Sciatic nerve (tissue), 2 donors: ENCODE measurements at places on chromosomes 7 and 10. TPM values are rescaled to one million over a fixed set of nuclear protein-coding genes. Genes with fewer than 3 reads are reported as not detected.
A peak's percentile ranks its signal among the peaks of the same experiment; 100 is the strongest.

Gene TAS2R41
- not detected for total RNA-seq

Gene TSPAN33
- 11.8 TPM for total RNA-seq

Gene BHLHA15
- not detected for total RNA-seq

Gene CYP3A4
- not detected for total RNA-seq

DNA sequence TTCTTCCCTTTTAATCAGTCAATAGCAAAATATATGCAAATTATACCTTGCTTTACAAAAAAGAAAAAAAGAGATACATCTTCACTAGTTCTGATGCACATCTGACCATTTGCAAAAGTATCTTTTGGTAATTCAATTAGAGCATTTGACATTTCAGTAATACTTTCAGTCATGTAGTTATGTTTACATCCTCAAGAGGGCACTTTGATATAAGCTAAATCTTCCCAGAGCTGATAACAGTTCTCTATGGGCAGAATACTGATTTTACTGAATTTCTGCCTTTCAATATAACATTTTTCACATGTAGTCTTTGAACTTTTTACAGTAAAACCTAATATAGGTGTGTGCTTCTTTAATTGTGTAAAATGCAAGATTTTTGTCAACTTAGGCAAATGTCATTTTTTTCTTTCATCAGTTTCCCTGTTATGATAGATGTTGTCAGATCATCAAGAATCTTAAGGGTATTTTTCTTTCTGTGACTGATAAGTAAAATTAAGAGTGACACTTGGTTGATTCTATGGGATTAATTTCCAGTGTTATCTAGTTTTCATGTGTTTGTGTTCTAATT, 703.5 kb upstream of the SEMA3D start:
- DNase-seq = no peak

DNA sequence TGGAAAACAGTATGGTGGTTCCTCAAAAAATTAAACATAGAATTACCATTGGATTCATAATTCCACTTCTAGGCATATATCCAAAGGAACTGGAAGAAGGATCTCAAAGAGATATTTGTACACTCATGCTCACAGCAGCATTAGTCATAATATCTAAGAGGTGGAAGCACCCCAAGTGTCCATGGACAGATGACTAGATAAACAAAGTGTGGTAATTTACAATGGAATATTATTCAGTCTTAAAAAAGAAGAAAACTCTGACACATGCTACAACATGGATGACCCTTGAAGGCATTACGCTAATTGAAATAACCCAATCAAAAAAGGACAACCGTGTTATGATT, 594.2 kb downstream of the KCNMA1 start:
- DNase-seq = no peak

- DNase-seq = no peak
Observed at GRCh38 chr7:78787854-78788253, 665.6 kb downstream of the MAGI2 start.

GRCh38 chr7:4964506-4964905, 5.5 kb upstream of the MMD2 start:
- no peak for DNase-seq

DNA sequence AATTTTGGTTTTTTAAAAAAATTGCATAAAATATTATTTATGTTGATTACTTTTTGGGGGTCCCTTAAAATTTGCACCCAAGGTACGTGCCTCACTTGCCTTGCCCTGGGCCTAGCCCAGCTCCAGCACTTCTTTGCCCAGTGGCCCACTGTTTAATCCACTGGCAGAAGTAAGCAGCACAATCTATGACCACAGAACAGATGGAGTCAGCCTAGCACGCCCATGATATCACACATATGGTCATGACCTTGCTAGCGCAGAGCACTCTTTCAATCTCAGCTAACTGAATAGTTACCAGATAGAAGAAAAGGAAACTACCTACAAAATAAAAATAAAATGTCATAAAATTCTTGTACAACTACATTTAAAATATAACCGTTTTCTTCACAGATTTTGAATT, 5.6 kb downstream of the OGA start:
- DNase-seq = no peak

DNA sequence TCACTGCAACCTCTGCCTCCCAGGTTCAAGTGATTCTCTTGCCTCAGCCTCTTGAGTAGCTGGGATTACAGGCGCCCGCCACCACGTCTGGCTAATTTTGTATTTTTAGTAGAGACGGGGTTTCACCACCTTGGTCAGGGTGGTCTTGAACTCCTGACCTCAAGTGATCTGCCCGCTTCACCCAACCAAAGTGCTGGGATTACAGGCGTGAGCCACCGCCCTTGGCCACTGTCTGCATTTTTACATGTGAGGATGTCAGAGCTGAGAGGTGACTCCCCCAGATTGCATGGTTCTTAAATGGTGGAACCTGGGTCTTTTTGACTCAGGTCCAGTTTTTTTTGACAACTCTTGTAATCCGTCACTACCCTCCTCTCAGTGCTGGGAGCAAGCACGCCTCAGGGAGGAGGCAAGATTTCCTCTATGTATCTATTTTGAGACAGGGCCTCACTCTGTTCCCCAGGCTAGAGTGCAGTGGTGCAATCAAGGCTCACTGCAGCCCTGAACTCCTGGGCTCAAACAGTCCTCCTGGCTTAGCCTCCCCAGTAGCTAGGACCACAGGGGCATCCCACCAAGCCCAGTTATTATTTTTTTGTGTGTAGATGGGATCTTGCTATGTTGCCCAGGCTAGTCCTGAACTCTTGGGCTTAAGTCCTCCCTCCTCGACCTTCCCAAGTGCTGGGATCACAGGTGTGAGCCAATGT, 1.2 kb upstream of the SRRT start:
- no peak for DNase-seq

GRCh38 chr10:71252220-71252619, 39.9 kb downstream of the UNC5B start:
- DNase-seq = no peak

DNA sequence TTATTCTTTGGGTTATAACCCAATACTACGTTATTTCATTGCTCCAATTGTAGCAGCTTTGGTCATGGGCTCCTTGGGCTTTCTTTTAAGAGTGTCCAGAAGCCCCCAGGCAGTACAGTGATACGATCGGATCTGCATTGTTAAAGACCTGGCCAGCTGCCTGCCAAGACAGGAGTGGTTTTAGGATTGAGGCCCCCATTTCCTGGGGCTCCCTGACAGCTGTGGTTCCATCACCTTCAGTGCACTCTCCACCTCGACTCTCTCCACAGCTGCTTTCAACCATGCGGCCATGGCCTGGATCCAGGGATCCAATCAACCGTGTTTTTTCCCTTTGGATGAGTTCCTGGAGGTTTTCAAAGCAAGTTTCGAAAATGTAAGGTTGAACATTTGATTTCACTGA, 123.4 kb upstream of the BTBD16 start:
- no peak for DNase-seq

DNA sequence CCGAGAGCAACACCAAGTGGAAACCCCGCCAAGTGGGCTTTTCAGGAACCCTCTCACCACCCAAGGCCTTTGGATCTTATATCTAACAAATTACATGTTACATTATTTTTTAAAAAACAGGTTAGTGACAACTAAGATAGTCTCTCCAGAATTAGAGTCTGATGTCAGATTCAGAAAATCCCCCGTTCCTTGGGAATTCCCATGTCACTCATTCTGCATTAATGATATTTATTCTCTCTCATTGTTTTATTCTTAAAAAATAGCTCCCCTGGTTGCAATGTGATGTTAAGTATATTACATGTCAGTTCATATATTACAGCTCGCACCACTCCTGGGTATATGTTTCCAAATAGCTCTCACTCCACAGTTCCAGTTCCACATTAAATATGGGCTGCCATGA, 81.8 kb downstream of the WNT2 start:
- DNase-seq = no peak

DNA sequence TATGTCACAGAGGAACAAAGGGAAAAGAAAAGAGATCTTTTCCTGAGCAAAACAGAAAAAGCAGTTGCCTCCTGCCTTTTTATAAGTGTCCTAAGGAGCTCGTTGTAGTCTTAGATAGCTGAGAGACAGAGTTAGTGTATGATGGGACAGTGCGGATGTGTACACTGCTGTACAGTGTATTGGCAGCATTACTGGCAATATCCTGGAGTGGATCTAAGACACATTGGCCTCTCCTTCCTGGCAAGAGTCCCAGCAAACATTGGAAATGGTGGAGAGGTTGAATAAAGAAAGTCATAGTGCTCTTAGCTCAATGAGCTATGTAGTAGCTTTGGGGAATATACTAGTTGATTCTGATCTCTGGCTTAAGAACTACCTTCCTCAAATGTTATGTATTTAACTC, 22.7 kb downstream of the GARS1 start:
- no peak for DNase-seq

DNA sequence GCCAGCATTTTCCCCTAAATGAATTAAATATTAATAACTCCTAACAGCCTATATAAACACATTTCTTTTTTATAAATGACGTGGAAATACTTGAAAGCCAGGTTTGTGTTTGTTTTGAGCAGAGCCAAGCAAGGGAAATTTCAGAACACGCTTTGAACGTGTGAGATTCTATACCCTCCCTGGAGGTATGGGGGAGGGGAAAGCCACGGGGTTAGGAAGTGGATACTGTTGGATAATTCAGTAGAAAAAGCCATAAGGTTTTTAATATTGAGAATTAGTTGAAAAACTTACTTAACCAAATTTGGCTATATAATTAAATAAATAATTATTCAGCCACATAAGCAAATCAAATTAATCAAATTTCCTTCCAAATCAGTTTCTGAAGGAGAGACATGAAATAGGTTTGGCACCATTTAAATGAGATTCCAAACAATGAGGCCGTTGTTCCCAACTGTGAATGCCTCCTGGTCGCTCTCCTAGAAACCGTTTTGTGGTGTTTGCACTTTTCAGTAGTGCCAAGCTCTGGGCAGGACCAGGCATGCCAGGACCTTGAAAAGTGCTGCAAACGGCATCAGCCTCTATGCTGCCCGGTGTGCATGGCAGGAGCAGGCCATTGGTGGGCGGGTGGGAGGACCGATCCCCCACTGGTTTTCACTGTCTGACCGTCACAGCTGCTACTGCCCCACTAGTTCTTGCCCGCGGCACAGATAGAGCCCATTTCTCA, 88.1 kb downstream of the SEPTIN14 start:
- DNase-seq = no peak

DNA sequence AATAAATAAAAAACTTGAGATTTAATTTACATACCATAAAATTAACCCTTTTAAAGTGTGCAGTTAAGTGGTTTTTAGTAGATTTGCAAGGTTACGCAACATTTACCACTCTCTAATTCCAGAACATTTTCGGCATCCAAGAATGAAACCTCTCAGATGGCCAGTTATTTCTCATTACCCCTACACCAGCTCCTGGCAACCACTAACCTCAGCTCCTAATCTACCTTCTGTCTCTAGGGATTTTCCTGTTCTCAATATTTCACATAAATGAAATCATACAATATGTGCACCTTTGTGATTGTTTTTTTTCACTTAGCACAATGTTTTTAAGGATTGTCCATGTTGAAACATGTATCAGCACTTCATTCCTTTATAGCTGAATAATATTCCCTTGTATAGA, 45.1 kb downstream of the INPP5F start:
- no peak for DNase-seq

- DNase-seq = no peak
Observed at GRCh38 chr7:90320801-90321494, at the start of gene FAM237B. FAM237B (minus strand) TSS chr7:90321304; CDS start chr7:90319748, 1,556 bp downstream.

DNA sequence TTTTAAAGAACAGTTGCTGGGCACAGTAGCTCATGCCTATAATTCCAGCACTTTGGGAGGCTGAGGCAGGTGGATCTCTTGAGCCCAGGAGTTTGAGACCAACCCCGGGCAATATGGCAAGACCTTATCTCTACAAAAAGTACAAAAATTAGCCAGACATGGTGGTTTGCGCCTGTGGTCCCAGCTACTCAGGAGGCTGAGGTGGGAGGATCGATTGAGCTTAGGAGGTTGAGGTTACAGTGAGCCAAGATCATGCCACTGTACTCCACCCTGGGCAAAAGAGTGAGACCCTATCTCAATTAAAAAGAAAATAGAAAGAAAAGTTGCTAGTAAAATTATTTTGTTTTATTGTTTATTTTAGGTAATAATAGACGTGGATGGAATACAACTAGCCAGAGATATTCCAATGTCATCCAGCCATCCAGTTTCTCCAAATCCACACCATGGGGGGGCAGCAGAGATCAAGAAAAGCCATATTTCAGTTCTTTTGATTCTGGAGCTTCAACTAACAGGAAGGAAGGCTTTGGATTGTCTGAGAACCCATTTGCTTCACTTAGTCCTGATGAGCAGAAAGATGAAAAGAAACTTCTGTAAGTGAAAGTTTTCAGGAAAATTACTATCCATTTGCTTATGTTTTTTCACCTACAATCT, 3.0 kb downstream of the NUP42 start:
- peak; percentile 65 for DNase-seq

DNA sequence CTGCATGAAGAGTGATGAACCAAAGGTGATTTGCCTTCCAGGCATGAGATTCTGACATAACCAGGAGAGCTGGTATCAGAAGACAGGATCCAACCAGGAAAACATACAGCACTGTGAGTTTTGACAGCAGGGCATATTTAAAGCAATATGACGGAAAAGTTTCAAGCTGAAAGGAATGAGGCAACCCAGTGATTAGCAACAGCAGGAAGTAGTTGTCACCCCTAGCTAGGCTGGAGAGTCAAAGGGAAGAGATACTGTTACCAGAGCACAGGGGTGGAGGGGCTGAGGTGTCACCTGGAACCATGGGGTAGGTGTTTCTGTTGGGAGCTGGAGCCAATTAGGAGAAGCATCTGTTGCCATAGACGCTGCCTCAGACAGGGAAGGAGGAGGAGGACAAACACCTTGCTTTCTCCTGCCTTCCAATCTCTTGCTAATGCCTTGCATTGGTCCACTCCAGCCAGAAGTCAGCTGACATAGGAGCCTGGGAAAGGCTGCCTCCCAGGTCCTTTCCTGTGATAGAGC, 125.4 kb upstream of the SORCS3 start:
- no peak for DNase-seq

GRCh38 chr10:77116904-77117303, 520.7 kb downstream of the KCNMA1 start:
- no peak for DNase-seq

- no peak for DNase-seq
Observed at GRCh38 chr10:29663718-29664117, 28.9 kb upstream of the SVIL start.

- no peak for DNase-seq
Observed at GRCh38 chr7:96727534-96728088, 18.0 kb upstream of the SEM1 start.

DNA sequence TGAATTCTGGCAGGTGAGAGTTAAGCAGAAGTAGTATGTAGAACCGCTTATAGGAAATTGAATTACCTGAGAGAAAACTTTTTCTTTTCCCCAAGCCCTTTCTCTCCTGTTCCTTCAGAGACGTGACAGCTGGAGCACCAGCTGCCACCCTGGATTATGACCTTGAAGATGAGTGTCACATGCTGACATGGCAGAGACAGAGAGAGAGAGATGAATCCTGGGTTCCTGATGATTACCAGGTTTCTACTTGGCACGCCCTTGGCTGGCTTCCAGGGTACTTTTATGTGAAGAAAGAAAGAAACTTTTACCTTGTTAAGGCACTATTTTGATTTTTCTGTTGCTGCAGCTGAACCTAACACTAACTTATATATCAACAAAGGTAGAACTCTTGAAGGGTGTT, 99.9 kb downstream of the GPR26 start:
- no peak for DNase-seq
